Erythroblast (primary cell): ENCODE measurements at places on chromosomes 16 and 17.

DNA sequence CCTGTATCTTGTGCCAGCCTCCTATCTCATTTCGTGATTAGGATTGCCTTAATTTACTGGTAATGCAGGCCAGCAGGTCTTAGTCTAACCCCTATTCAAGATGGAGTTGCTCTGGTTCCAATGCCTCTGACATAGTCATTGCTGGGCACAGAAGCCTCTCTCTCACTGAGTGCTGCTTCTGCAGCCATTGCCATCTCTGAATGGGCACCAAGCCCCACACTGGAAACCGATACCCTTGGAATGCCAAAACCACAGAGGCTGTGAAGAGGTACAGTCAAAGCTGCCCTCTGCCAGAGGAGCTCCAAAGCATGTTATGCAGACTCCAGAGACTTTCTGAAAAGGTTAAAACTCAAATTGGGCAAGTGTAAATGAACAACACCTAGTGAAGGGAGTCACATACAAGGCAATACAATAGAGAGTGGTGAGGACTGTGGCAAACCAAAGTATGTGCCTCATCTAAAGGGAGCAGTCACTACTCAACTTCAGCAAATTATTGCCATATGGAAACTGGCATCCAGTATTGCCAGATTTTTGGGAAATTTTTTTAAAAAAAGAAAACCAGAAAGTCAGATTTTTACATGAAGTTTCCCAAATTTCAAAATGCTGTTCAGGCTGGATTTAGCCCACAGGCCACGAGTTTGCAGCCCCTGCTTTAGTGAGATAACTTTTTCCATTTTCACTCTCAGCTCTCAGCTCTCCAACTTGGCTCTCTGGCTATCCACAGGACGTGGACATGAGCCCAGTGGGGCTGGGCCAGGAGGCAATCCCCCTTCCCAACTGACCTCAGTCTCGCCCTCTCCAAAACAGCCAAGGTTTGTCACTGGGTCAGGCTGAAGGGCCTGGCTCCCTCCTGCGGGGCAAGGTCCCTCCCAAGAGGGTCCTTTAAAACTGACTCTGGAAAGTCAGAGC lies 2.1 kb upstream of the MMP2 start:
- DNase-seq, result no peak

- no peak for DNase-seq
These were observed 271.1 kb upstream of the CDH11 start for GRCh38 chr16:65392806-65393565.

- DNase-seq, result no peak
These were observed 207.0 kb upstream of the COX10 start for GRCh38 chr17:13862346-13862745.

DNA sequence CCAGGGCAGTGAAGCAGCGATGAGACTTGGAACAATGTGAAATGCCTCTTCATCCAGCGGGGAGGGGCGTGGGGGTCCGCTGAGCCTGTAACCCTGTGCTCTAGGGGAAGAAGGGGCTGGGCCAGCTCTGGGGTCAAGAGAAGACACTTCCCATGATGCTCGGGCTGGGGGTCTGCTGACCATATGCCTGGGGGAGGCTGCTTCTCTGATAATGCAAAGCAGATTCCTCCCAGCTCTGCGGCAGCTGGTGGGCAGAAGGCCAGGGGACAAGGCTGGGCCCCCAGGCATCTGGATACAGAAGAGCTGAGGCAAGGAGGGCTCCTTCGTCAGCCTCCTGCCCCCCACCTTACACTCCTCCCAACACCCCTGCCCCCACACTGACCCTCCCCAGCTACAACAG lies 24.7 kb downstream of the NGFR start:
- DNase-seq, result no peak

DNA sequence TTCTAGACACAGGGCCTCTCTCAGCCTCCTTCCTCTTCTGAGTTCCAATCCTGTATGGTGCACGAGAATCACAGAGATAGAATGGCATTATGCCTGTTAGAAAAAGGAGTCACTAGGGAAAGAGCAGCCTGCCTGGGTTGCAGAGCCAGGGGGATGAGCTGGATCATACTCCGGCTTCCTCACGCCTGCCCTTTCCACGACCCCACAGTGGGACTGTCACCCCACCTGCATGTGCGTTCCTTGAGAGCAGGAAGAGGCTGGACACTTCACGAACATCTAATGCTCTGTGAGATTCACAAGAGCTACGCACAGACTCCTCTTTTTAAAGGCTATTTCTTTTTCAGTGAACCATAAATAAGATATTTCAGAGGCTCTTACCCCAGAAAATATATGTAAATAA lies 54.8 kb downstream of the N4BP1 start:
- no peak for DNase-seq

GRCh38 chr16:71954699-71955195 lies 45.5 kb downstream of the PKD1L3 start:
- DNase-seq, result no peak

GRCh38 chr16:49048557-49048956 lies 233.1 kb downstream of the CBLN1 start:
- DNase-seq, result no peak

GRCh38 chr16:73616166-73616753 lies 568.3 kb upstream of the ZFHX3 start:
- DNase-seq, result peak; percentile 2

GRCh38 chr16:54932021-54932660 lies 1.5 kb downstream of the IRX5 start:
- no peak for DNase-seq

GRCh38 chr16:14249291-14250032 lies 178.3 kb downstream of the MRTFB start:
- DNase-seq, result peak; percentile 71

DNA sequence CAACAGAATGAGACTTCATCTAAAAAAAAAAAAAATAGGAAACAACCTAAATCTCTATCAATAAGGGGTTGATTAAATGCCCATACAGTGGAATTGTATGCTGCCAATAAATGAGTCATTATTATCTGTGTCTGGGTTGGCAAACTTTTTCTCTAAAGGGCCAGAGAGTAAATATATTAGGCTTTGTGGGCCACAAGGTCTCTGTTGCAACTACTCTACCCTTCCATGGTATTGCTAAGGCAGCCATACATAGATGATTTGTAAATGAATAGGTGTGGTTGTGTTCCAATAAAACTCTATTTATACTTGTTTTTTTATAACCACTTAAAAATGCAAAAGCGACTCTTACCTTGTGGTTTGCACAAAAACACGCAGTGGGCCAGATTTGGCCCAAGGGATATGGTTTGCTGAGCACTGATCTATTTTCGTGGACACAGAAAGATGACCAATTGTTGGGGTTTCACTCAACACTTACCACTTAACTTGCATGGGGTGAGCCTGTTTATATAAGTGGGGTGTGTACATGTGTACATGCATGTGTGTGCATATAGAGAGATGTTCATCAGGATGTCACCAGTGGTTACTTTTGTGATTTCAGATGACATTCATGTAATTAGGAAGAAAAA lies 12.4 kb upstream of the IL4R start:
- no peak for DNase-seq

GRCh38 chr17:44272321-44272951 lies 4.5 kb upstream of the SLC4A1 start:
- no peak for DNase-seq

DNA sequence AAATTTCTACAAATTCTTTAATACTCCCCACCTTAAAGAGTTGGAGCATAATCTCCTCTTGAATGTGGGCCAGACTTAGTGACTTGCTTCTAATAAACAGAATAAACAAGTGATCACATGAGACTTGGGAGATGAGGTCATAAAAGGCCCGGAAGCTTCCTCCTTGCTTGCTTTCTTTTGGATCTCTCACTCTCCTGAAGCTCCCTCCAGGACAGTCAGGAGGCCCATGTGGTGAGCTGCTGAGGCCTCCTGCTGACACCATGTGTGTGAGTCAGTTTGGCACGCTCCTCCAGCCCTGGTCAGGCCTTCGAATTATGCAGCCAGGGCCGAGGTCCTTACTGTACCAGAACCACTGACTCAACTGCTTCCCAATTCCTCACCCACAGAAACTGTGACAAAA lies 53.2 kb downstream of the NDEL1 start:
- DNase-seq, result peak; percentile 15

DNA sequence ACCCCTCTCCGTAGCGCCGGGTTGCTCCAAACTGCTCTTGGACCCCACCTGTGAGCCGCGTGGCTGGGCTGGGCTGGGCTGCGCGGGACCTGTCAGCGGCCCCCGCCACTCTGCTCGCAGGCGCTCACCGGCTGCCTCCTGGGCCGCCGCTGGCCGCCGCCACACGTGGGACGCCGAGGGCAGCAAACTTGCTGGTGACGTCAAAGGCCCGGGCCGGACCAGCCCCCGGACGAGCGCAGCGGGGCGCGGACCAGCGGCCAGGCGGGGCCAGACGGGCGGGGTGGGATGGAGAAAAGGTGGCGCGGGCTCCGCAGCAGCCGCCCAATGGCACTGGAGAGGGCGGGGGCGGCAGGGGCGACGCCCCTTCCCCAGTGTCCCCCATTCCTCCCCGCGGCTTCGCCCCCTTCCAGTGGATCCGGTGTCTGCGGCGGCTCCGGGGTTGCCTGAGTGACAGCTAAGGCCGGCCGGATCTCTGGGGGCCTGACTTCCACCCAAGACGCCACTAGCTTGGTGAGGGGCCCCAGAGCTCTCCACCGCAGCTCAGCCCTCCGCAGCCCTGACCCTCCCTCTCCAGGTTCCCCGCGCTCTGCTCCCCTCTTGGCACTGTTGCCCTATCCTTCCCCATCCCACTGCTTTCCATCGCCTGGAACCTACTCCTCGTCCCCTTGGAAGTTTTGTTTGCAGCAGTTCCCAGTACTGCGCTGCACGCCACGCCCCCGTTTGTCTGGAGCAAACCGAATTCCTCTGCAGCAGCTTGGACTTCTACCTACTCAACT lies at the start of gene HS3ST3A1:
Gene HS3ST3A1, minus strand, starts transcription at position 154 of the 776 bp plus-strand sequence. CDS start 800 bp downstream, outside the sequence.
- DNase-seq, result no peak
